ENCODE measurements at places on chromosomes 4 and X.

DNA sequence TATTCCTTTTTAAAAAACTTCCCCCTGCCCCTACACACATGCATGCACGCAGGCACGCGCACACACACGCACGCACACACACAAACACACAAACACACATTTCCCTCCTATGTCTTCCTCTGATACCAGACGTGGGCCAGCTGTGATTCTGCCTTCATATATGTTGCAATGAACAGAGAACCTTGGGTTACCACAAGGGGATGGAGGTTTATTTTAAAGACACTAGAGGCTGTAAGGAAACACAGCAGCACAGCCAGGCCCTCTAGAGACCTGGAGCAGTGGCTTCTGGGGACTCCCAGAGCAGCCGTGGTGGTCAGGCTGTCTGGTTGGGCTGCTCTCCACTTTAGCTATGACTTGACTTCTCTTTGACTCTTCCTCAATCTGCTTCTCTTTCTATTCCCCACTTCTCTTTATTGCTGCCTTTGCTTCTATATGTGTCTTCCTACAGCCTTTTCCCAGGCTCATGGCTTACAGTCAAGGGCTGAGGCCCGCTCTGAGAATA lies 3.2 kb upstream of the TLR10 start:
- no peak for DNase-seq

GRCh38 chrX:12489341-12489740 lies 301.9 kb upstream of the PRPS2 start:
- no peak for DNase-seq

DNA sequence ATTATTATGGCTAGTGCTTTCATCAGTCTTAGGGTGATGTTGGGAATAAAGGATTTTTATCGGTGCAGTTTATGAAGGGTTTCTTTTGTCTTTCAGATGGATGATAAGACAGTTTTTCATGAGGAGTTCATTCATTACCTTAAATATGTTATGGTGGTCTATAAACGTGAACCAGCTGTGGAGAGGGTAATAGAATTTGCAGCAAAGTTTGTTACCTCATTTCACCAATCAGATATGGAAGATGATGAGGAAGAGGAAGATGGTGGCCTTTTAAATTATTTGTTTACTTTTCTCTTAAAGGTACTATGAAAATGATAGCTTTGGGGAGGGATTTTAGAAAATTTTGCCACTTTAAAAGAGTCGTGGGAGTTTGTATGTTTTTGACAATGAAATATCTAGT lies 1.3 kb downstream of the NCAPG start:
- no peak for DNase-seq

DNA sequence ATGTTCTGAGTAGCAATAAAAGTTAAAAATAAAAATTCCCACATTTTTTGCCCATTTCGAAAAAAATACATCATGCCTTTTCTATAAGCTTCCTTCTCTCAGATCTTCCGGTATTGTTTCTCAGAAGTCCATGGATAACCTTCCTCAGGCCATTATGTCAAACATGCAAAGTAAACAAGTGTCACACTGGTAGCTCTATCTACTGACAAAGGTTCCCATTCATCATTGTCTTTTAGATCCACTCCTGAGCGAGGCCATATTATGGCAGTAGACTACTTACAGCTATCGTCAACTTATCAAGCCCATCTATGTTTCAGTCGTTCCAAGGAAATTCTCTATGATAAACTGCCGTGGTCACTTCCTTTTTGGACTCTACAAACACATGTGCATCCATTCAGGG lies 1068.2 kb downstream of the GLUD2 start:
- no peak for DNase-seq

GRCh38 chr4:165838575-165838974 lies 34.5 kb upstream of the TLL1 start:
- DNase-seq = no peak

- DNase-seq = no peak
Observed at GRCh38 chr4:186949847-186950246, 226.2 kb upstream of the FAT1 start.

- DNase-seq = no peak
Observed at GRCh38 chr4:114005569-114006442, 26.4 kb upstream of the ARSJ start.

DNA sequence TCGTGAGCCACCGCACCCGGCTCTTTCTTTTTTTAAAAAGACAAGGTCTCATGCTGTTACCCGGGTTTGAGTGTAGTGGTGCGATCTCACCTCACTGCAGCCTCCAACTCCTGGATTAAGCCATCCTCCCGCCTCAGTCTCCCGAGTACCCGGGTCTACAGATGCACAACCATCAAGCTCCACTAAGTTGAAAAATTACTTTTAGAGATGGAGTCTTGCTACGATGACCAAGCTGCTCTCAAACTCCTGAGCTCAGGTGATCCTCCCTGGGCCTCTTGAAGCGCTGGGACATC lies 2.0 kb downstream of the SLC25A6 start:
- no peak for DNase-seq

- DNase-seq = no peak
Observed at GRCh38 chr4:154304679-154305078, 186.9 kb downstream of the DCHS2 start.

Measured in brain pericyte (primary cell).